ENCODE measurements at places on chromosomes 4 and X.

- no peak for DNase-seq
Observed at GRCh38 chrX:2820136-2820771, 8.5 kb upstream of the GYG2 start.

DNA sequence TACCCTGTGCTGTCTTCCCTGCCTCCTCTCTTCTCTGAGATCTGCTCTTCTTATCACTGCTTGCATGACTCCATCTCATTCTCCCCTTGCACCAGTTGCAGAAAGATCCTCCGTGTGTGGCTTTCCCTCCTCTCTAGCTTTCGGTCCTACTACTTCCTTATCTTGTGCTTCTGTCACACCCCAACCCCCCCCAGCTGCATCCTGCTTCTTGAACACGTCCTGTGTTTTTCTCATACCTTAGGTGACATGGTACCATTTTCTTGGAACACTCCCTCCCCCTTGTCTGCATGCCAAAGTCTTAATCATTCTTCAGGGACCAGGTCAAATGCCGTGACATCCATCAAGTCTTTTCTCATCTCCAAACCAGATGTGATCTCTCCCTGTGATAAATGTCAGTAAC lies 46.4 kb downstream of the FHL1 start:
- DNase-seq = no peak

DNA sequence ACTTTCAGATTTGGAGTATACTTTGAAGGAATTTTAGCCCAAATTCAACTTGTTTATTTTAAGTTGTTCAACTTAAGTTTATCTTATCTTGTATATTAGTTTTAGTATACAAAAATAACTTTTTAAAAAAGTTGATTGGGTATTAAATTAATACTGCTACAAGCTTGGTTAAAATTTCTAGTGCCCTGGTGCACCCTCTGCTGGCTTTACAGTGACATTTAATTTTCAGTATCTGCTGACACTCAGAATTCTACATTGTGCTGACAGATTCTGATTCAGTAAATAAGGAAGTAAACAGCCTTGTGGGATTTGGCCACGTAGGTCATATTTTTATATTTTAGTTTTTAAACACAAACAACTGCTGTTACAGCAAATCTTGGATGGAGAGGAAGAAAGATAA lies 2.9 kb downstream of the EDA start:
- no peak for DNase-seq

- no peak for DNase-seq
Observed at GRCh38 chr4:181647396-181648147, 595.6 kb upstream of the TENM3 start.

GRCh38 chr4:100190643-100191600 lies 654 bp upstream of the DDIT4L start:
- DNase-seq = no peak

GRCh38 chrX:101550362-101550750 lies at the start of gene ARMCX1:
Gene ARMCX1 (plus strand): TSS chrX:101550547. CDS start chrX:101552931, 2,384 bp downstream.
- peak; percentile 21 for DNase-seq

DNA sequence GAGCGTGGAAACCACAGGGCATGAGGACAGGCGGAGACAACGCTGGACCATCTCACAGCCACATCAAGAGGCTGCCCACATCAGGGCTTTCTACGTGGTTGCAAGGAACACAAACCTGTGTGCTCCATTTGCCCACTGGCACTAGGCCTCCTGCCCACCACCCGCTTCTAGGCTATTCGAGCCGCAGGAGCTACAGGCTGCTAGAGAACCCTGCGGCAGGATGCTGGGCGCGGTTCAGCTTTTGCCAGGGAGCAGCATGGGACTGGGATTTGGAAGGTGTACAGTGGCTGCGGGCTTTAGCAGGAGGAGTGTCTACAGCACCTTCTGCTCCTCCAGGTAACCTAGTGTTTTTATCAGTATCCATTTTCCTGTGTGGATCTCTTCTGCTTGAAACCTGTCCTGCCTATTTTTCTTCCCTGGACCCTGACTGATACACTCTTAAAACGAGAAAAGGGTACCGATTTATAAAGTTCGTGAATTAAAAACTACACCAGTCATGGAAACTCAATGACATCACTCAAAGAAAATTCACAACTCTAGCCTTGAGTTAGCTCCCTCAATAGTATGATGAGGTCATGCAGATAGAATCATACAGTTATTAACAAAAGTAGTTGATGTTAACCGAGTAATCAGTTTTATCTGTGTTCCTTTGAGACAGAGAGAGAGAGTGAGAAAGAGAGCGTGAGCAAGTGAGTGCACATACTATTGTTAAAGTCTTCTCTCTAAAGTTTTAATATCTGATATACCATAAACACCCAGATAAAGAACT lies 12.8 kb downstream of the NOP14 start:
- DNase-seq = no peak

DNA sequence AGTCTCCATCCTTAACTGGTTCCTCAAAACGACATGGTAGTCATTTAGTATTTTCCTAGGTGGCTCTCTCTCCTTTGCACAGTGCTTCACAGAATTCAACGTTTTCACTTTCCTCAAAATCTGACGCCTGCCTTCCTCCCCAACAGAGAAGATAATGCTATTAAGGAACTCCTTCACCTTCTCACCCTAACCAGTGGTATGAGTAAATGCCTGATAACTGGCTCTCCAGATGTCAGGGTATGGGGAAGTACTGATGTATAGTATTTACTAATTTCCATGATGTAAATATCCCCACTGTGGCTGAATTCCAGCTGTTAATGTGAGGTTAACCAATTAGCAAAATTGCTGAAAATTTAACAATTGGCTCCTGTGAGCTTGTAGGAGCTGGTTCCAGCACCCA lies 28.8 kb upstream of the NSUN7 start:
- no peak for DNase-seq

- no peak for DNase-seq
Observed at GRCh38 chr4:177483760-177484159, 41.5 kb upstream of the AGA start.

- DNase-seq = no peak
Observed at GRCh38 chr4:168688584-168688983, 191.7 kb downstream of the PALLD start.

- no peak for DNase-seq
Observed at GRCh38 chrX:116111497-116111896, 59.0 kb upstream of the AGTR2 start.
